NCI-H82 (cell line): ENCODE measurements at places on chromosomes 16 and 17.
A peak's percentile ranks its signal among the peaks of the same experiment; 100 is the strongest.

DNA sequence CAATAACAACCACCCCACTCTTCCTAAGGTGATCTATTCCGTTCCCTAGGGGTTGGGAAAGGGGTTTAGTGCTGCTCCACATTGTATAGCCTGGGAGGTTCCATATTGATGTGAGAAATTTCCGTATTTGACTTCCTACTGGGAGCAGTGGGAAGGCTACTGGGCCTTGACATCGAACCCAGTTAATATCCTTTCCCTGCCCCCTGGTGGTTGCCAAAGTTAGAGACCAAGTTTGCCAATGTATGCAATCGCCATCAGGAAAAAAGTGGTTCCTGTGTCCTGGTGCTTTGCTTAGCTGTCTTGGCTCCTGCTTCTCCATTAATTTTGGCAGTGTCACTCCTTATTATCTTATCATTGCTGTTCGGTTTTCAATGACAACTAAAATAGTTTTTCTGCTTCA lies 914.9 kb downstream of the KCNJ2 start:
- DNase-seq, result peak; percentile 59

DNA sequence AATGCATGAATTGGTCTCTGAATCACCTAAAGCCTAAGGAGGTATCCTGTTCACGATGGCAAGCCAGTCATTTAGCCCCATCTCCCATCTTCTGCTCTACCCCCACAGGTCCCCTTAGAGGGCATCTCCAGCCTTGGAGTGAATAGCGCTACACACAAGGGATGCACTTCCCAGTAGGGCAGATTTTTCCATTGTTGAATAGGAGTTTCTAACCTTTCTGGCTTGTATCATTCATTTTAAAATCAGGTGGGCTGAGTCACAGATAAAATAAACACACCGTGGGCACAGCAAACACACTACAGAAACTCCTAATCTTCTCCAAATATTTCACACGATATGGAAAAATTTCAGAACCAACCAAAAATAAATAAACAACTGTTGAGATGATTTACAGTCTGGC lies 201.2 kb upstream of the NOG start:
- no peak for DNase-seq

- DNase-seq, result no peak
These were observed 27.8 kb downstream of the COPRS start for GRCh38 chr17:31830971-31831858.

GRCh38 chr17:2883544-2884213 lies 87.4 kb downstream of the RAP1GAP2 start:
- peak; percentile 90 for DNase-seq

DNA sequence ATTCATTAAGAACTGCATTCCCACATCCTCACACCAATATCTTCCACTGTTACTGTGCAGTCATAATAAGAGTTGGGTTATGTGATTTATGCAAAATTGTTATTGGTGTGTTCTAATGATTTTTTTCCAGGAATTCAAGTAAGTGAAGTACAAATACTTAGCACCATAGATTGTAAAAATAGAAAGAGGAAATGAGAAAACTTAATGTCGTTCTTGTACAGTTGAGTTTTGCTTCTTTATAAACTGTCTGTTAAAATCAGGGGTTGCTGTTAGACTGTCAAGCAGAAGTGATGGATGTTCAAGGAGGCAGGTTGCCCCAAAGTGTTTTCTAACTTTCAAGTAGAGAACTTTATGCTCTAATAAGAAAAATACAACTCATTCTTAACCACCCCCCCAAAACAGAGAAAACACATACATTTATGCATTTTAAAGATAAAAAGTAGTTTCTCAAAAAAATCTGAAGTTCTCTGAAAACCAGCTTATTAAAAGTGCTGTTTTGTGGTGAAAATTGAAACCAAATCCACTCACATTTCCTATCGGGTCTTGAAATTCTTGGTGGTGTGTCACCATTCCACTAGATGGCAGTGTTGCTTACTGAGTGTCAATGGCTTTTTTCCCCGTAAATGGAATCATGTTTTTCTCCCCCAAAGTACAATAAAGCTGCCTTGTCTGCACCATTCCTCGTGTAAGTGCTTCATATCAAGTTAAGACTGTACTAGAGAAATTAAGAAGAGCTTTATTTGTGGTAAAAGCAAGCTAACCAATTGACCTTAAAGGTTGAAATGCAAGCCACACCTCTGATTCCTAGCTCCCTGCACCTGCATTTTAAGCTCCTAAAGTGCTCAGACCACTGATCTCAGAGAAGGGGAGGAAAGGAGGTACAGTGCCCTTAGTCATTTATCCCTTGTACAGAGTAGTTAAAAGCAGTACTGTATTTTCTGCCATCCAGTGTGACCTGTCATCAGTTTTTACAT lies 4.7 kb upstream of the IGSF6 start:
- DNase-seq, result peak; percentile 63

- DNase-seq, result peak; percentile 42
These were observed 114.7 kb downstream of the ANKRD11 start for GRCh38 chr16:89375686-89376085.

GRCh38 chr17:66522591-66523272 lies 220.3 kb downstream of the PRKCA start:
- DNase-seq, result no peak

DNA sequence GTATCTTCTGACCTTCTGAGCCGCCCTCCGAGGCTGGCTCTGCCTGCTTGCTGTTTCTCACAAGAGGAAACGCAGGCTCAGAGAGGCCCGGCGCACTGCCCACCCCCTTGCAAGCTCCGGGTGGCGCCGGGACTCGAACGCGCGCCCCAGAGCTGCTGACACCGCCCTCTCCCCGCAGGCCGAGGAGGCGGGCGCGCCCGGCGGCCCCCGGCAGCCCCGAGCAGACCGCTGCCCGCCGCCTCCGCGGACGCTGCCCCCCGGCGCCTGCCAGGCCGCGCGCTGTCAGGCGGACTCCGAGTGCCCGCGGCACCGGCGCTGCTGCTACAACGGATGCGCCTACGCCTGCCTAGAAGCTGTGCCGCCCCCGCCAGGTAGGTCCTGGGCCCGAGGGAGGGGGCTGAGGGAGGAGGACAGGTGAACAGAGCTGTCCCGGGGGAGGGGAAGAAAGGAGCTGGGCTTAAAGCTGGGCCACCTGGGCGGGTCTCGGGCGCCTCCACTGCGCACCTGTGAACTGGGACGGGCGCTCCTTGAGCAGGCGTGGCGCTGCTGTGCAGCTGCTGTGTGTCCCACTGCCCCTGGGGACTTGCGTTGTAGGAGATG lies 18.2 kb downstream of the WFDC1 start:
- no peak for DNase-seq

DNA sequence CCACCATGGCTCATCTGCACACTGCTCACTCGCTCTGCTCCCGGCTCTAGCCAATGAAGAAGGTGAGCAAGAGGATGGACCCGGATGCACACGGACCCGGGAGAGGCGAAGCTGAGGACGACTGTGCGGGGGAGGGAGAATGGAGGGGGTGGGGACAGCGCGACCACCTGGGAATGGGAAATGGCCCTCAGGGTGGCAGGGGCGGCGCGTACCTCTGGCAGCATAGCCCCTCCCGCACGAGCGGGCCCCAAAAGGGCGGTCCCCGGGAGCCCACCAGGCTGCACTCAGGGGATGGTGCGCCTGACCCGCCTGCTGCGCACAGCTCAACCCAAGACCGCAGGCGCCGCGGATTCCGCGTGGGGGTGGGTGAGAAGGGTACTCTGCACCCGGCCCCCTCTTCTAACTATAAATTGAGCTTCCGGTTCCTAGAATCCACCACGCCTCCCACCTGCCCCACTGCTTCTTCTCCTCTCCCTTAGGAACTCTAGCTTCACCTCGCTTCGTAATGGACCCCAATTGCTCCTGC lies 6.1 kb downstream of the MT1H start:
- DNase-seq, result no peak

DNA sequence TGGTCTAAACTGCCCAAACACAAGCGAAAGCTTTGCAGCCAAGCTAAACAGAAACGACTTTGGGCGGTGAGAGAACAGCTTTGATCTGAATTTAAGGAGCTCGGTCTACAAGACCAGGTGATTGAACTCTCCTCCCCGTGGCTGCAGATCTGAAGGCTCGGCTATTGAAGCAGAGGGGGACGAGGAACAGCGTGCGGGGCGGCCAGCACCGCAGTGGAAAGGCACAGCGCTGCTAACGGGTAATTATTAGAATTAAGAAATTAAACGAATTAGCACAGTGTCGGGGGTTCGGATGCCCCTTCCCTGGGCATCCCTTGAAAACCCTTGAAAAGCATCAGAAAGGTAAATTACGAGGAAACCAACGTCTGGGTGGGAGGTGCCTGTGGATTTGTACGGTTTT lies 431 bp downstream of the TEKT3 start:
- DNase-seq, result peak; percentile 10

GRCh38 chr16:78748220-78748929 lies 648.9 kb downstream of the WWOX start:
- DNase-seq, result peak; percentile 94

- DNase-seq, result no peak
These were observed 18.1 kb upstream of the NPTX1 start for GRCh38 chr17:80494547-80494946.

- DNase-seq, result peak; percentile 25
These were observed 42.3 kb downstream of the ABCC12 start for GRCh38 chr16:48113471-48113870.
